Stimulated activated CD8-positive, alpha-beta memory T cell treated with anti-CD3 and anti-CD28 coated beads, Interleukin-7, amount 100 ng/mL, for 1 hour (primary cell): ENCODE measurements at places on chromosomes 2 and 18.

GRCh38 chr2:46974659-46975058, 59.1 kb upstream of the MCFD2 start:
- DNase-seq: no peak

- DNase-seq: no peak
Measured at GRCh38 chr2:48768669-48769068, 13.1 kb upstream of the LHCGR start.

GRCh38 chr18:3581890-3582289, 131.9 kb downstream of the TGIF1 start:
- DNase-seq: no peak

GRCh38 chr2:24828238-24828996, 35.2 kb downstream of the CENPO start:
- DNase-seq: no peak

- no peak for DNase-seq
Measured at GRCh38 chr18:28541276-28541930, 364.5 kb upstream of the CDH2 start.

GRCh38 chr2:236445678-236446077, 123.9 kb upstream of the ACKR3 start:
- DNase-seq: no peak

GRCh38 chr2:5798084-5798483, 105.9 kb downstream of the SOX11 start:
- DNase-seq: no peak

- DNase-seq: no peak
Measured at GRCh38 chr2:56460508-56460907, 276.7 kb downstream of the CCDC85A start.

- DNase-seq: no peak
Measured at GRCh38 chr18:58853561-58853960, 11.1 kb upstream of the ZNF532 start.
